Stimulated activated CD8-positive, alpha-beta memory T cell treated with anti-CD3 and anti-CD28 coated beads, Interleukin-4, amount 100 ng/mL, for 1 hour (primary cell): ENCODE measurements at places on chromosomes 5 and 9.

- no peak for DNase-seq
Measured at GRCh38 chr9:134422301-134423090, 96.2 kb downstream of the RXRA start.

DNA sequence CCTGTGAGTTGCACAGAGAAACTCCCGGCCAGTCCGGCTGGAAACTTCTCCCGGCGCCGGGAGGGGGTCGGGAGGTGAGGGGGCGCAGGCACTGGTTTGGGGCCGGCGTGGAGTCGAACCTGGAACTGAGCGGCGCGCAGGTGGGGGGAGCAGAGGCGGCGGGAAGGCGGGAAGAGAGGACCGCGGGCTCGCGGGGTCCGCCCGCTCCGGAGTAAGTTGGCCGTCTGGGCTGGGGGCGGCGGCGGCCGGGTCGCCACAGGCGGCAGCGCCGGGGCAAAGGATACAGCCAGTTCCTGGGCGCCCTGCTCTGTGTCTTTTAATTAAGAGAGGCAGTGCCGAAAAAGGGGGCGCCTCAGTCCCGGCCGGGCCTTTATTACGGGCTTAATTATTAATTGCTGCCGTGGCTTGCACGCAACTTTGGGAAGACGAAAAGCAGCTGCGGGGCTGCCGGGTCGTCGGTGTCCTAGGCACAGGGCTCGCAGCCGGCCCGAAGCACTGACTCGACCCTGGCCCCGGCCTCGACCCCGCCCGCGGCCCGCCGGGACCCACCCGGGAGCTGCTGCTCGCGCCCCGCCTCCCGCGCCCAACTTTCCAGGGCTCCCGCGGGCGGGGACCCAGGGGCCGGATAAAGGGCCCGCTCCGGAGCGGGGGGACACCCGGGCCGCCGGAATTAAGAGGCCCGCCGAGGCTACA, 1.1 kb downstream of the NTNG2 start:
- no peak for DNase-seq

GRCh38 chr9:36036253-36036779, 397 bp upstream of the RECK start:
- no peak for DNase-seq

DNA sequence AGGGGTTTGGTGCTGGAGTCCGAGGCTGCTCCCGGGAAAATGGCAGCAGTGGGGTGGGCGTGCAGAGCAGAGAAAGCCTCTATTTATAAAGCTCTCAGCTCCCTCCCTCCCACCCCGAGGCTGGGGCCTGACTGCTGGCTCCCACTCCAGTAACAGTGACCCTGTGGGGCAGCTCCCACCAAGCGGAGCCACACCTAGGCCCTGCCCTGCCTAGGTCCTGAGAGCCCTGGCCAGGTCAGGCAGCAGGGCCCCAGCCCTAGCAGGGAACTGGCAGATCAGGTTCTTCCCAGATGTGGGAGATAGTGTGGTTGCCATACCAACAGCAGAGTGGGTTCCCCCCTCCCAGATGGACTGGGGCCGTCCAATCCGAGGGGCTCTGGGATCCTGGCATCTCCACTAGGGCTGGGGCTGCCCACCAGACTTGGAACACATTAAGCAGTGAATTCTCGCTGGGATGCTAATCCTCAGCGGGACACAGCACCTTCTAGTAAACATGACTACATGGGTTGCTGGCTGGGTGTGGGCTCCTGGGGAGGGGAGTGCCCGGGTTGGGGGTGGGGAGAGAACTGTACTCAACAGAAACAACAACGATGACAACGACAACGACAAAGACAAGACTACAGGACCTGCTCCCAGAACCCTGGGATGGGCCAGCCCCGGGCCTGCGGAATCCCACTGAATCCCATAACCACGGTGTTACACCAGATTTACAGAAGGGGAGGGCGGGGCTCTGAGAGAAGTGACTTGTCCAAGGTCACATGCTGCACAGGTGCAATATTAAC, 1.5 kb downstream of the SH3GLB2 start:
- no peak for DNase-seq

GRCh38 chr5:175664723-175665122, 6.9 kb downstream of the HRH2 start:
- DNase-seq: no peak

GRCh38 chr9:108181441-108181840, 674.3 kb downstream of the ACTL7B start:
- DNase-seq: no peak

- no peak for DNase-seq
Measured at GRCh38 chr9:18331808-18332209, 142.1 kb upstream of the ADAMTSL1 start.

DNA sequence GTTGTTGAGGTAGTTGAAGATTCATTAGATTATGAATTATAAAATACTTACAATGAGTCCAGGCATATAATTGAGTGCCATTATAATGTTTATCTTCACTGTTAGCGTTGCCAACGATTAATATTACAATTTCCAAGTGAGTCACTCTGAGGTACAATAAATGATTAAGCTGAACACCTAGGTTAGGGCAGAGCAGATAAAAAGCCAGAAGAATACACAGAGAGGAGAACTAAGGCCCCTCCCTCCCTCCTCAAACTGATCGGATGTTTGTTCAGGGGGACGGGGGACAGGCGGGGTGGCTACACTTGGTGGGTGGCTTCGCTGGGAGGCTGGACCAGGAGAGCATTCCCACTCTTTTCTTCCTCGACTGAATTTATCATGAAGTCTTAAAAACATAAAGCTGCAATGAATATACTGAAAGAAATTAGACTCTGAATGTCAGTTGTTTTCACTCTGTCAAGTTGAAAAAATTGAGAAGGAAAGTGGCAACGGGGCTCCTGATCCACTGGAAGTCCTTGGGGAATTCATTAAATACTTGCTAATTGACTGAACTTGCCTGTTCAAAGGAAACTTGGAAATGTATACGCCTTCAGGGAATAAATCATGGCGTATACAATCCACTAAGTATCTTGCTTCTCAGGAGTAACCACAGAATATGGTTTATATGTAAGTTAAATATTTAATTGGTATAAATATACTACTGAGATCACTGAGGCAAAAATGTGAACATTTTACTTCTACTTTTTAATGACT, 198.1 kb downstream of the TSSK1B start:
- DNase-seq: no peak

DNA sequence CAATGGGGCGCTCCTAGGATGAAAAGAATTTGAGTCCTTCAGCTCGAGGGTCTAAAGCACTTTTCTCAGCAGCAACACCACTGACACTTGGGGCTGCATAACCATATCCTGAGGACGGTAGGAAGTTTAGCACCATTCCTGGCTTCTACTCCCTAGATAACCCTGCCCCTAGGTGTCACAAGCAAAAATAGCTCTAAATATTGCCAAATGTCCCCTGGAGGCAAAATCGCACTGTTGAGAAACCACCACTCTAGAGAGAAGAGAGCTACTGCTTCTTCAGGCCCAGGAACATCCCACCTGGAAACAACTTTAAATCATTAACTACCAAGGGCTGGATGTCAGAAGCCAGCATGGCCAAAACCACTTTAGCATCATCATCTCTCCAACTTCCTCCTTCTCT, 29.8 kb downstream of the MYO10 start:
- no peak for DNase-seq

GRCh38 chr5:180785121-180785781, 17.4 kb downstream of the MGAT1 start:
- DNase-seq: no peak

- no peak for DNase-seq
Measured at GRCh38 chr9:70486127-70486526, 71.7 kb upstream of the KLF9 start.

DNA sequence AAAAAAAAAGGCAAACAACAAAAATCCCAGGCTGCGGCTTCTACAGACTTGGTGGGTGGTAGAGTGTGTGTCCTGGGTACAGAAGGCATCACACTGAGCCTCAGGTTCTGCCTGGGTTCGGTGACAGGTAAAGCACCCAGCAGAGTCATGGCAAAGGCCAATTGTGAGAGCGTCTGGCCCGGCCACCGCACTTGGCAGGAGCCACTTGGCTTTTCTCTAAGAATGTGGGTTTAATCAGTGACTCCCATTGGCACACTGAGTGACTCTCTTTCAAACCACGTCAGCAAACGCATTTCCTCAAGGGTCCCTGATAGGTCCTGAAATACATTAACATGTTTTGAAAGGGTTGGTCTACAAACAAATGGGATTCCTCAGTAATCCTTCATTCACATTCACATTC, 17.0 kb downstream of the COL23A1 start:
- DNase-seq: no peak

- DNase-seq: no peak
Measured at GRCh38 chr5:67813877-67814539, 401.5 kb upstream of the PIK3R1 start.

DNA sequence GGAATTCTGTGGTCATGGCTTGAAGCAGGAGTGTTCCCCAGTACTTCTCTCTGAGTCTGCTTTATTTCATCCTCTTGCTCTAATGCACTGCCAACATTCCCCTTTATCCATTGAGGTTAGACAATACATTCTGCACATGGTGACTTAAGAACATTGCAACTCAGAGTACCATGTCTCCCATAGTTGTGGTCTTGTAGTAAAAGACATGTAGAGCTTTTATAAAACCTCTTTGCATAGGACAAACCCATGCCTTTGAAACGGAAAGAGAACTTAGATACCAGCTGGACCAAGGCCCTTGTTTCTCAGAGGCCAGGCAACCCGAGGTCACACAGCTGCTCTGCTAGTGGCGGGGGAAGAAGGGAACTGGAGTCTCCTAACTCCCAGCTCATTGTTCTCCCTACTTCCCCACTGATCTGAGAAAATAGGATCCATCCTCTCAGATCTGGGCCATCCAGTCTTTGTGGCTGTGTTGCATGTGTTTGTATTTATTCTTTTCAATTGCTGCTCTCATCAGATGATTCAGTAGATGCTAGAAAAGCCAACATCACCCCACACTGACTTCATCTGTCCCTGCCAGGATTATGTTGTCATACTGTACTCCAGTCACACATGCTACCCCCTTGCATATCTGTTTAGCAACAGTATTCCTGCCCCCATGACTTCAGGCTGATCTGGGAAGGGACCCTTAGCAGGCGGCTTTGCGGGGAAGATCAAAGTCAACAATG, 236.9 kb downstream of the SAXO1 start:
- DNase-seq: no peak

GRCh38 chr9:133129001-133129795, 8.2 kb upstream of the RALGDS start:
- no peak for DNase-seq

DNA sequence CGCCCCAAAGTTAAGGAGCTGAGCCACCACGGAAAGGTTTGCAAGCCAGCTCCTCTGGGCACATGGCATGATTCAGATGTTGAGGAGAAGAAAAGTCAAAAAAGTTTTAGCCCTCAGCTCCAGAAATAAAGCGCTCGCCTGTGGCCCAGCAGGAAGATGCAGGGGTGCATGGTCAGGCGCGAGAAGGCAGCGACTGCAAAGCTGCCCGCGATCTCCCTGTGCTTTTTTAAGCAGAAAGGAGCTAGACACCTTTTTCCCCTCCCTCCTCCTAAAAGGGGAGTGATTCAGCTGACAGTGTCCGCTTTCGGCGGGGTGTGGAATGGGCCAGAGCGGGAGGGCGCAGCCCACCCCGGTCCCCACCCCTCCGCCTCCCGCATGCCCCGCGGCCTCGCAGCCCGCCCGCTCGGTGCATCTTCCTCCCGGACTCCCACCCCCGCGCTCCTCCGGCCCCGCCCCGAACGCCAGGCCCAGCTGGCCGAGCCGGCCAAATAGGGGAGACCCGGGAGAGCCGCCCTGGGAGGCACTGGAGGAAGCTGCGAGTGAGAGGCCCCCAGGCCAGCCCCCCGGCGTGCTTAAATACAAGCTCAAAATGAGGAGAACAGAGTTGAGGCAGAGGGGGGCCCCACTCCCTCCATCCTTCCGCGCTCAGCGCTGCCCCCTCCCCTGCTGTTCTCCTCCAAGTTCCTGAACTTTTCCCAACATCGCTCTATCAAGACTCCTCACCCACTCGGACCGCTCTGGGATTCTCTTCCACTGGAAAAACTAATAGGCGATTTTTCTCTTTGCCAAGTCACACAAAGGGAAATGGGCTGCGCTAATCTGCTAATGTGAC, at the start of gene ADAMTS12:
Gene ADAMTS12, minus strand, starts transcription at position 203 of the 832 bp plus-strand sequence. Its CDS starts 134 bp downstream, at position 69.
- DNase-seq: no peak

GRCh38 chr9:93066978-93067603, 8.6 kb downstream of the SUSD3 start:
- no peak for DNase-seq

DNA sequence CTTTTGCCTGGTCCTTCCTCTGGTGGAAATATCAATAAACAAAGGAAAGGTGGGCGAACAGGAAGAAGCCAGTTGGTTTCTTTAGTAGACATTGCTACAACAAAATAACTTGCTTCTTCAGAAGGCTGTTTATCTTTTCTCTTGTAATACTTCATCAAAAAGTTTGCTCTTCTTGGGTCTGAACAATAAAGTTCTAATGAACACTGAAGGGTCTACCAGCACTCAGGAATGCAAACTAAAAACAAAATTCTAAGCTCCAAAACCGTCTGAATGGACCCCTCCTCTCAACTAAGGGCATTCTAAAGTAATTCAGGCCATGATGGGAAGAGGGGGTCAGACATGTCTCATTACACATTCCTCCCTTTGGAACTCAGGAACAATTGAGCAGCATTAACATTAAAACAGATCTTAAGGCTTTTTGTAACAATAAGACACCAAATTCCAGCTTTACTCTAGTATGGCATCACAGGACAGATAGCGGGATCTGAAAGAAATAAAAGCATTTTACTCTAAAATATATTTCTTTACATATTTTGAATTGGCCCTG, 2.3 kb downstream of the TBCA start:
- no peak for DNase-seq

- DNase-seq: no peak
Measured at GRCh38 chr9:97742545-97742944, 45.4 kb upstream of the XPA start.

GRCh38 chr5:1832511-1833250, 31.5 kb downstream of the NDUFS6 start:
- DNase-seq: no peak

DNA sequence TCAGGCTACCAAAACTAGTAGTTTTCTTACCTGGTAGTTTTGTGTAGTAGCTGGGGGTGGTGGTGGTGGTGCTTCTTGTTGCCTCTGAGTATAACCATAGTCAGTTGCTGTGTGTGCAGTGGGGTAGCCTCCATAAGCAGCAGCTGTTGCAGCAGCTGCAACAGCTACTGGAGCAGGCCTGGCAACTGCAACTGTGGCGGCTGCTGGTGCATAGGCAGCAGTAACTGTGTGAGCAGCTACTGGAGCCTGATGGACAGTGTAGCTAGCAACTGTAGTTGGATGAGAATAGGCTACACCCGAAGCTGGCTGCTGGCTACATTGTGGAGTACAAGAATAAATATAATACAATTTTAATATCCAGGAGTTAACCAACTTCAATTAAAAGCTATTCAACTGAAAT, 24.7 kb downstream of the ZFR start:
- no peak for DNase-seq
